ENCODE measurements at places on chromosomes 5 and 9. TPM values are rescaled to one million over a fixed set of nuclear protein-coding genes. Genes with fewer than 3 reads are reported as not detected.
A peak's percentile ranks its signal among the peaks of the same experiment; 100 is the strongest.

The DAB2 gene
- total RNA-seq: 61.7 TPM

- peak; percentile 63 for DNase-seq
Observed at GRCh38 chr9:127132375-127132774, 9.9 kb upstream of the ANGPTL2 start.

DNA sequence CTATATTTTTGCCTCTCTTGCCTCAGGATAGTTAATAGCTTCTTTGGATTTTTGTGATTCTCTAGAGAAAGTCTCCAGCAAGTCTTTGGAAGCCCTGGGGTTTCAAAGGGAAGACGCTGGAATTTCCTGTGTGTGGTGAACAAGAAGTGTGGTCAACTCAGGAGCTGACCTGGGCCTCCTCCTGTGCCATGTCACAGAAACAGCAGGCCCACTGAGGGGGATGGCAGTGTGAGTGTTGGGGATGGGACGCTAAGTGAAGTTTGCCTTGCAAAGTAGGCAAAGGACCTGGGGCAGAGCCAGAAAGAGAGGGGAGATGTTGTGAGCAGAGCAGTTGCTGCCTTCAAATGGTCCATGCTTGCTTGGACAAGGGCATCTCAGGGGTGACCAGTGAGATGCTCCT, 226.3 kb downstream of the DMRT2 start:
- no peak for DNase-seq

- peak; percentile 60 for DNase-seq
Observed at GRCh38 chr9:91903126-91903911, 46.7 kb downstream of the ROR2 start.

DNA sequence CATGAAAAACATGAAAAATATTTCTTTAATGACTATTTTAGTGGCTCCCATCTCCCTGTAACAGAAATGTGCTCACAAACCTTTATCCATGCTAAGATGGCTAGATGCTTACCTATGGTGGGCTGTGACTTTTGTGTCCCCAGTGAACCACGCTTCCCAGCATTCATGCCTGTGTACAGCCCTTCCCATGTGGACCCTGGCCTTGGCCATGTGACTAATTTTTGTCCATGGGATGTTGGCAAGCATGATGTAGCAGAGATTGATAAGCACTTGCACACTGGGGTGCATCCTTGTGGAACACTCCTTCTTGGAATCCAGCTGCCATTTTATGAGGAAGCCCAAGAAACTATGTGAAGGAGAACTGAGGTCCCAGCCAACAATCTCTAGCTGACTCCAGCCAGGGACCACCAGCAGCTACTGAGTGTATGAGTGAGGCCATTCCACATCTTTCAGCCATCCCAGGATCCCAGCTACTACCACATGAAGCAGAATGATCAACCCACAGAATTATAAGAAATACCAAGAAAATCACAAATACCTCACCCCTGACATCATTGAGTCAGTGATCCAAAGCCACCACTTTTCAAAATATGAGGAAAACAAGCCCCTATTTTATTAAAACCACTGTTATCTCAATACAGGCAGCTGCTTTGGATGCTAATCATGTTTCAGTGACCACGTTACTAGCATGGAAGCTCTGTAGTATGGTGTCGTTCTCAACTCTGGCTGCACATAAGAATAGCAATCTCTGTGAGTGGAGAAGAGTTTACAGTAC, 16.1 kb upstream of the RAI14 start:
- DNase-seq: no peak

All from sigmoid colon (tissue), 7 donors.